ENCODE measurements at places on chromosomes 13 and 19.

DNA sequence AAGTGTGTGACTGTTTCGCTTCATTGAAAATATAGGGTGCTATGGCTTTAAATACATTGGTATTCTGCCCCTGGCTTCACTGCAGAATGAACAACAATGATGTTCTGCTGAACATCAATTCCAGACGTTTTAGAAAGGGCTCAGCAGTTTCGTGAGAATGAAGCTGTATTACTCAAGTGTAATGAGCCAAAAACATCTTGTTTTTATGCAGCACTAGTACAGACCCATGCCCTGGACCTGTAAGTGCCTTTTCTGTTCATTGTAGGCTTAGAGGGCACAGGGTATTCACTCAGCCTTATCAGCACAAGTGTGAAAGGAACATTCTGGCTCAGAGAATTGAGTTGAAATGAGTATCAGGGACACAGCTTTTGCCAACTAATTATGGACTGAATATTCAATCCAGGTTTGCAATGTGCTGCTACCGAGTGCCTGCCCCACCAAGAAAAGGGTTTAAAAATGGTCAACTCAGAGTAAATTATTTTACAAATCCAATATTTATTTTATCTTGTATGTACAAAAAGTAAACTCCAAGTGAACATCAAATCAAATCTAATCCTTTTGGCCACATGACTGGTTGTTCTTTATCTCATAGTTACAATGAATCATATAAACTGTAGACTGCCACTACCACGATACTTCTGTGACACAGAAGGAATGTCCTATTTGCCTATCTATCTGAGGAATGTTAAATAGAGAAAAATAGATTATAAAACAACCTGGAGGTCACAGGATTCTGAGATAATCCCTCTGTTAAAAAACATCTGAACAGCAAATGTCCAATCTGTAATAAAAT lies 362.8 kb downstream of the NALCN start:
- DNase-seq: no peak

GRCh38 chr19:18931316-18932162 lies 9.5 kb downstream of the HOMER3 start:
- DNase-seq: no peak

- no peak for DNase-seq
Observed at GRCh38 chr13:25365720-25366235, 6.0 kb upstream of the ATP8A2 start.

DNA sequence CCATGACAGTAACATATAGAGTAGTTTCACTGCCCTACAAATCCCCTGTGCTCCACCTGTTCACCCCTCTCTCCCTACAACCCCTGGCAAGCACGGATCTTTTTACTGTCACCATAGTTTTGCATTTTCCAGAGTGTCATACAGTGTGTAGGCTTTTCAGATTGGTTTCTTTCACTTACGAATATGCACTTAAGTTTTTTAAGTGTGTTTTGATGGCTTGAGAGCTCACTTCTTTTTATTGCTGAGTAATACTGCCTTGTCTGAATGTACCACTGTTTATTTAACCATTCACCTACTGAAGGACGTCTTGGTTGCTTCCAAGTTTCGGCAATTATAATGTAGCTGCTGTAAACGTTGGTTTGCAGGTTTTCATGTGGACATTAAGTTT lies 175.1 kb downstream of the ITGBL1 start:
- no peak for DNase-seq

DNA sequence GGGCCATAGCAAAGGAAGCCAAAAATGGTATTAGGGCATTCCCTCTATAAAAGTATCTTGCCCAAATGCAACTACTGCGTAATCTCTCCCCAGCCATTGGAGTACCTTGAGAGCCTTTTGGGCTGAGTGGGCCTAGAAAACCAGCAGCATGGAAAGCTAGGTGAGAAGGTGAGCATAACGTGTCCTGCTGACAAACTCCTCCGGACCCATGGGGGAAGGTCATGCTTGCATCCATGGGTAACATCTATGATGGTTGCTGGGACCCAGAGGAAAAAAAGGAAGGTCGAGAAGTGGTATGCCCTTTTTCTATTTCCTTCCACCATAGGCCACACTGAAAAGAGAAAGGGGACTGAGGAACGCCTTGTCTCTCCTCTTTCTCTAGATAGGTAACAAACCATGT lies 57.4 kb downstream of the ZNF728 start:
- no peak for DNase-seq

DNA sequence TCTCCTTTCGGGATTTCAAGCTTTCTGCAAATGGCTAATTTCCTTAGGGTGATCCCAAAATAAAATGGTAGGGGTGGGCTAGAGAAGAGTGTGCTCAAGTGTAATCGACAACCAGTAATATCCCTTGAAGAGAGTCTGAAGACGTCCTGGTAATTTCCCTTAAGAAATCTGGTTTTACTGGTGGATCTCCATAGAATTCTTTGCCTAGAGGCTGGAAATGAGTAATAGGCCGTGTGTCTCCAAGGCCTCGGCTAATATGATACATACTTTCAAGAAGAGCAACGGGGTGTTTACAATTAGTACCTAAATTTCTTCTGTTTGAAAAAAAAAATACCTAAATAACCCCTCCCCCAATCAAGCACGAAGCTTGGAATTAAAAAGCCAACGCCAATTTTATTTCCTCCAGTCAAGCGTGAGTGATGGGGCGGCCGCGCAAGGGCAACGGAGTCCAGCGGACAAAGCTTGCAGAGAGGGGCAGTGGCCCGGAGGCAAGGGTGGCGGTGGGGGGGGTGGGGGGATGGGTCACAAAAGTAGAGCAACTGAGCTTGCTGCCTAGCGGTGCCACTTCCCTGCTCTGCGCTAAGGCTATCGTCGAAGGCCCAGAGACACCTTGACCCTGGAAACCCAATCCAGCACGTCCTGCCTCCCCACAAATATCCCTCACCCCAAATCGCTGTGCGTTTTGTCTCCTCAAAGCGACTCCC lies 7.8 kb downstream of the SOX21 start:
- no peak for DNase-seq

- no peak for DNase-seq
Observed at GRCh38 chr13:109131698-109132257, 502.4 kb downstream of the MYO16 start.

- no peak for DNase-seq
Observed at GRCh38 chr13:20414546-20415305, 110.9 kb downstream of the CRYL1 start.

- DNase-seq: no peak
Observed at GRCh38 chr13:85347251-85347650, 452.0 kb downstream of the SLITRK6 start.

DNA sequence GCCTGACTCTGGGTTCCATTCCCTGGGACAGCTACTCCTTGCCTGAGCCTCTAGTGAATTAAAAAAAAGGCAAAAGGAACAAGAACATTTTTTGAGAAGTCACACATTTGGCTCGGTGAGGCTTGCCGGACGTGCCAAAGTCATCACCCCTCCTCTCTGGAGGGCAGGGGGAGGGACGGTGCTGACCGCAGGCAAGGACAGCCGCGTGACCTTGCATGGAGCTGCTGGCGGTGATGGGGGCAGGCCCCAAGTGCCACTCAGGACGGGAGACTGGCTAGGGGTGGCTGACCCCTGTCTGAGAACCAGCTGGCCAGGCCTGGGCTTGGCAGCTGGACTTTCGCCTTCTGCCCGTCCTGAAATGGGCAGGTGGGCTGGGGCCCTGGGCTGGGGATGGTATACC lies 26.4 kb downstream of the MAP2K2 start:
- DNase-seq: no peak

GRCh38 chr13:97502181-97502580 lies 68.2 kb downstream of the RAP2A start:
- DNase-seq: no peak

GRCh38 chr19:7500811-7501450 lies 12.1 kb upstream of the PEX11G start:
- DNase-seq: peak; percentile 72

- DNase-seq: no peak
Observed at GRCh38 chr13:28716511-28716910, 2.3 kb downstream of the SLC46A3 start.

- DNase-seq: no peak
Observed at GRCh38 chr13:38399535-38399934, 49.9 kb downstream of the UFM1 start.

- no peak for DNase-seq
Observed at GRCh38 chr19:47545061-47545948, 27.6 kb downstream of the ZNF541 start.

DNA sequence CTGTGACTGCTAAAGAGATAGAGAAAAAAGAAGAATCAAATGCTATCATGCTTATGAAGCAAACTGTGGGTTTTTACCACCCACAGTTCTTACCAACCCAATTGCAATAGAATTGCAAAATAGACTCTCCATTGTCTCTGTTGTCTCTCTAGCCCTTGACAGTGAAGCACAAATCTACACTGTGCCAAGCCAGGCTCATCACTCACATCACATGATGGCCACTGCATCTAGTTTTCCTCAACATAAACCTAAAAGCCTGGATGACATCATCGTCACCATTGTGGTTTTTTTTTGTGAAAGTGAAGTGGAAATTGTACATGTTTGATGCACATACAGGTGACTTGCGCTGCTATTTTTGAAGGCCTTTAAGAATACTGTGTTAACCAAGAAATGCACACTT lies 56.1 kb downstream of the KL start:
- DNase-seq: no peak

DNA sequence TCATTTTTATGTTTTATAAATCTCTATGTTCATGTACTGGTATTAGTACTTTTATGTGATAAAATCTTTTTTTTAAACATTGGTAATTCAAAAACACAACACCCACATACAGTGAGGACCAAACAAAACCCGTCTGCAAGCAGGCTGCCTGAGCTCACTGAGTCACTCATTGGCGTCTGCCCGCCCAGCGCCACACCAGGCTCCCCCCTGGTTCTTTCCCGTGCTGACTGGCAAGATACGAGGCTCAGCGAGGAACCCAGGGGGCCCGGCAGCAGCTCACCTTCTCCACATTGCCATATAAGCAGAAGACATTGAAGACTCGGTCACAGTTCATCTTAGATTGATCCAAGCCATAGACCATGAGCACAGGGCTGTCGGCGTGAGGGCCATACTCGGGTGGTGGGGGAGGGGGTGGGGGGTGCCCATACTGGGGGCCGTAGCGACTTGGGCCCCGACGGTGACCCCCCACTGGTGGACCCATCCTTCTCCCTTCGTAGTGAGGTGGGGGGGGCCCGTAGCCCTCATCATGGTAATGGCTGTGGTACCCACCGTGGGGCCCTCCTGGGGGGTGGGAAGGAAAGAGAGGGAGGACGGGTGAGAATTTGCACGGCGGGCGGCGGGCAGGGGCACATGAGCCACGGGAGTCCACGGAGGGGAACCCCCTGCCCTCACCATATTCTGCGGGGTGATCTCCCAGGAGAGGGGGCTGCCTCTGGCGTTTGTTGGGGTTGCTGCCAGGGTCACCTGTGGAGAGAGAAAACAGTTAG lies 8.4 kb upstream of the ECH1 start:
- no peak for DNase-seq

DNA sequence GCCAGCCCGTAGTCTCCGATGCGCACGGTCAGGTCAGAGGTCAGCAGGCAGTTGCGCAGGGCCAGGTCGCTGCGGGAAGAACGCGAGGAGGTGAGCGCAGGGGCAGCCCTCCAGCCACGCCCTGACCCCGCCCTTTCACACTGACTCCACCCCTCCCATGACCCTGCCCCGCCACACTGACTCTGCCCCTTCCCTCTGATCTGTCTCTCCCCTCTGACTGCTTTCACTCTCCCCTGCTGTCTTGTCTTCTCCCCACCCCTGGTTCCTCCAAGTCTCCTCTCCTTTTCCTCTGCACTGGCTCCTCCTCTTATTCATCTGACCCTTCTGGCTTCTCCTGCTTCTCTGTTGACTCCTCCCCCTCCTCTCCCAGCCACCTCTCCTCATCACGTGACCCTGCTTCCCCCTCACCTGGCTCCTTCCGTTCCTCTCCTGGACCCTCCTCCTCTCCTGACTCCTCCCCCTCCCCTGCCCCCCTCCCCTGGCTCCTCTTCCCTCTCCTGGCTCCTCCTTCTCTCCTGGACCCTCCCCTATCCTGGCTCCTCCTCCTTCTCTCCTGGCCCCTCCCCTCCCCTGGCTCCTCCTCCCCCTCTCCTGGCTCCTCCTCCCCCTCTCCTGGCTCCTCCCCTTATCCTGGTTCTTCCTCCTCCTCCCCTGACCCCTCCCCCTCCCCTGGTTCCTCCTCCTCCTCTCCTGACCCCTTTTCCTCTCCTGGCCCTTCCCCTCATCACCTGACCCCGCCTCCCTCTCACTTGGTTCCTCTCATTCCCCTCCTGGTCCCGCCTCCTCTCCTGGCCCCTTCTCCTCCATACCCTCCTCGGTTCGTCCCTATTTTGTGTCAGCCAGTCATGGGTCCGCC lies 9.9 kb downstream of the LMTK3 start:
- DNase-seq: peak; percentile 78

GRCh38 chr13:48485432-48485831 lies 47.4 kb downstream of the RCBTB2 start:
- DNase-seq: no peak

DNA sequence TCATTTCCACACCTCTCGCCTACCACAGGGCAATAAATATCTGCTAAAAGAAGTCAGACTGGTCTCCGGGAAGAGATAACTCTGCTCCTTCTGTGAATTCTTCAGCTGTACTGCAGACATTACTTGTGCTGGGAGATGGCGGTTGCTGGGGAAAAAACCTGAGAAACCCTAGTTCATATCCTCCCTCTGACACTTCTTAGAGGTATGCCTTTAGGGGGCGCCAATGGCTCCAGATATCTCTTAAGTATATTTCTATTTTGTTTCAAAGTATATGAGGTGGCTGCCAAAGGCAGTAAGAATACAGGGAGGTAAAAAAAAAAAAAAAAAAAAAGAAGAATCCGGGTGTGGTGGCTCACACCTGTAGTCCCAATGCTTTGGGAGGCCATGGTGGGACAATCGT lies 175.2 kb downstream of the PAN3 start:
- DNase-seq: peak; percentile 20

DNA sequence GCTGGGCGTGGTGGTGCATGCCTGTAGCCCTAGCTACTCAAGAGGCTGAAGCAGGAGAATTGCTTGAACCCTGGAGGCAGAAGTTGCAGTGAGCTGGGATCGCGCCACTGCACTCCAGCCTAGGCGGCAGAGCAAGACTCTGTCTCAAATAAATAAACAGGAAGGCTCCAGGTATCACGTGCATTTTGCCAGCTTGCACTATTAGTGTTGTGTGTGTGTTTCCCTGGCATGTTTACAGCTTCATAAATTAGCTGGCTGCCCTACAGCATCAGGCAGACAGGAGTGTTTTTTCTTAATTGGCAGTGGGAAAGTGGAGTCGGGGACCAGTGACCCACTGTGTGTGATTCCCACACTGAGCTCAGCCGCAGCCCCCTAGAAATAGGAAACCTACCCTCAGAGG lies 32.6 kb downstream of the SHISA2 start:
- no peak for DNase-seq

DNA sequence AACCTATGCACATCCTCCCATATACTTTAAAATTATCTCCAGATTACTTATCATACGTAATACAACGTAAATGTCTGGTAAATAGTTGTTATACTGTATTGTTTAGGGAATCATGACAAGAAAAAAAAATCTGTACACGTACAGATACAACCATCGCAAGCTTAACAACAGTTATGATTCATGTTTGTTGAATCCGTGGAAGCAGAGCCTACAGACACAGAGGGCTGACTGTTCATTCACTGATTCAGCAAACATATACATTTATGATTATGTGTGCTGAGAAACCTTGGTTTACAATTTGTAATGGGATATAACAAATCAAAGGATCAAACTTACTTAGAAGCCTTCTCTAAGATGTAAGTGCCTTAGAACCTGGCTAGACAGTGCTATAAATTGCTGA lies 1.5 kb downstream of the ZNF260 start:
- DNase-seq: no peak

- DNase-seq: no peak
Observed at GRCh38 chr13:25768838-25769237, 283.0 kb downstream of the SHISA2 start.

GRCh38 chr19:41882568-41883462 lies at the start of gene ARHGEF1:
ARHGEF1 (plus strand) TSS chr19:41883184; CDS start chr19:41888083, 4,899 bp downstream.
- peak; percentile 63 for DNase-seq

GRCh38 chr13:100755891-100756290 lies 81.3 kb upstream of the TMTC4 start:
- DNase-seq: no peak
